Kidney epithelial cell (primary cell): ENCODE measurements at places on chromosomes 3 and 15. TPM values are rescaled to one million over a fixed set of nuclear protein-coding genes. Genes with fewer than 3 reads are reported as not detected.

The CHRNA3 gene
- 0.07 and 0.46 TPM in 2 replicates for total RNA-seq

The DCBLD2 gene
- total RNA-seq, result 553 and 624 TPM in 2 replicates

The MAPKBP1 gene
- total RNA-seq, result 11.9 and 16.5 TPM in 2 replicates

The GPR149 gene
- not detected in 2 replicates for total RNA-seq

DNA sequence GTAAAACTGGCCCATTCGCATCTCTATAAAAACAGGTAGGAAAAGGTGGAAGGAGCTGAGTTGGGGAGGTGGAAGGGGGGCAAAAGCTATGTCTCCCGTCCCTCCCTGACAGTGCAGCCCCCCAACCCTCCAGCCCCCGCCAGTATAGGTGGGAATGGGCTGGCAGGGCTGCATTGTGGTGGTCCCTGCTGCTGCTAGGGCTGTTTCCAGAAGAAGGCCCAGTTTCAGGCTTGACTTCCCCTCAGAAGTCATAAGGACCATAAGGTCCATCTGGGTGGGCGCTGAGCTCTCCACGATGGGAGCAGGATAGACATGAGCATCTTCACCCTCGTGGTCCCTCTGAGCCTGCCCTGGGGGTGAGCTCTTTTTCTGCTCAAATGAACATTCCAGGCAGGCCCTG is 44.2 kb downstream of the APBA2 start:
- DNase-seq, result no peak

DNA sequence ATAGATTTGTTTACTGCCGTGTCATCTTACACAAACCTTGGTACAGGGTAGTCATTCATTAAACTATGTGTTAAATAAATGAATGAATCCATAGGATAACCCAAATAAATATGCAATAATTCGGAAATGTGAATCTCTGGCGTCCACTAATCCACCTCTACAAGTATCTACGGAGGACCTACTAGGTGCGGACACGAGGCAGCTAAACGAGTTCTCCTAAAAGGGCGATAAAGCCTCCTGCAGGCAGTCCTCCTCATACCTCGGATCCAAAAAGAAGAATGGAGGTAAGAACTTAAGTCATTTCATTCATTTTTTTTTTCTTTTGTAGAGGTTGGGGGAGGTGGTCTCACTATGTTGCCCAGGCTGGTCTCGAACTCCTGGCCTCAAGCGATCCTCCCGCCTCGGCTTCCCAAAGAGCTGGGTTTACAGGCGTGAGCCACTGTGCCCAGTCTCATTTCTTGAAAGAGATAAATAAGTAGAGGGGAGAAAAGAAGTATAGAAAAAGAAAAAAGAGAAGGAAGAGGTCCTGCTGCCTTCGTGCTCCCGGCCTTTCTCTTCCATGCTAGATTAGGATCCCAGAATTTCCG is 706 bp upstream of the RPL35A start:
- DNase-seq, result no peak

- no peak for DNase-seq
Observed at GRCh38 chr3:18061737-18062656, 319.6 kb upstream of the TBC1D5 start.
